ENCODE measurements at places on chromosomes 3 and 15.

GRCh38 chr15:53709821-53710220, 49.6 kb downstream of the WDR72 start:
- no peak for DNase-seq

DNA sequence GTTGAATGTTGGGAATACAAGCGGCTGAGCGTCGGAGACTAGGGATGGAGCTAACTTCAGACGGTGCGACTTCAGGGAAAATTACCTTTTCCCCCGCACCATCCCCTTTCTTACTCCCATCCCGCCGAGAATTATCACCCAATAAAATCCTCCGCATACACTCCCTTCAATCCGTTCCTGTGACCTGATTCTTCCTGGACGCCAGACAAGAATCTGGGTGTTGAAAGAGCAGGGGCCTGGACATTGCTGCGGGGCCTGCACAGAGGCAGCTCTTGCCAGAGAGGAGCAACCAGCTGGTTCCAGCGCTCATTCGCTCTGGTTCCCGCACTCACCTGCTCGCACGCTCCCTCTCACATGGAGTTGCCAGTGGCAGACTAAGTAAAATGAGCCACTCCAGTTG, 241.9 kb downstream of the ALCAM start:
- DNase-seq: no peak

GRCh38 chr3:10459954-10460754, 45.2 kb downstream of the ATP2B2 start:
- no peak for DNase-seq

GRCh38 chr3:134132961-134133360, 103.2 kb upstream of the SLCO2A1 start:
- no peak for DNase-seq

DNA sequence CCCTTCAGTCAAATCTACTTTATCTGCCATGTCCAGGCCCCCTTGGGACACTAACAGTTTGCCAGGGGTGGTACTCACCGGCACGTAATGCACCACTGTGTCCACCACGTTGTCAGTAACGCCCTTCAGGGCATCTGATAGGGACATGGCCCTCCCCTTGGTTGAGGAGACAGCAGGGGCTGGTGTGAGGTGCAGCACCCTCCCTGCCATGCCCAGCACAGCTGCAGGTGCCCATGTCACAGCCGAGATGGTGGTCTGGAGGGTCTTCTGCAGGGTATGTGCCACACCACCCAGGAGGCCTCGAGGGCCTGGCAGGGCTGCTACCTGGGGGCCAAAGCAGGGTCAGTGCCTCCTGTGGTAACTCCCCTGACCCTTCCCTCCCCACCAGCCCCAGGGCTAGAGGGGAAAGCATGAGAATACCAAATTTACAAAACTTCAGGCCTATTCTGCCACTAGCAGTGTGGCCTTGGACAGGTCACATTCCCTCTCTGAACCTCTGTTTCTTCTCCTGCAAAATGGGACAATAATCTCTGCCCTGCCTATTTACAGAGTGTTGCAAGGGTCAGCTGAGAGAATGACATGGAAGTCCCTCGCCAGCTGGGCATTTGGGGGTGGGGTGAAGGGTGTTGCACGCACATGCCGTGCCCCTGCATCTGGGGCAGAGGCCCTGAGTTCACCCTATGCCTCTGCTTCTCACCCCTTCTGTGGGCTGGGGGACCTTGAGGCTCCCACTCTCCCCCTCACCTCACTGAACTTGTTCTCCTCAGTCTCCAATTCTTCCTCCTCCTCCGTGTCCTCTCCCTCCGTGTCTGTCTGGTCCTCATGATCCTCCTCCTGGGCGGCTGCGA, 11.8 kb upstream of the KIF7 start:
- no peak for DNase-seq

DNA sequence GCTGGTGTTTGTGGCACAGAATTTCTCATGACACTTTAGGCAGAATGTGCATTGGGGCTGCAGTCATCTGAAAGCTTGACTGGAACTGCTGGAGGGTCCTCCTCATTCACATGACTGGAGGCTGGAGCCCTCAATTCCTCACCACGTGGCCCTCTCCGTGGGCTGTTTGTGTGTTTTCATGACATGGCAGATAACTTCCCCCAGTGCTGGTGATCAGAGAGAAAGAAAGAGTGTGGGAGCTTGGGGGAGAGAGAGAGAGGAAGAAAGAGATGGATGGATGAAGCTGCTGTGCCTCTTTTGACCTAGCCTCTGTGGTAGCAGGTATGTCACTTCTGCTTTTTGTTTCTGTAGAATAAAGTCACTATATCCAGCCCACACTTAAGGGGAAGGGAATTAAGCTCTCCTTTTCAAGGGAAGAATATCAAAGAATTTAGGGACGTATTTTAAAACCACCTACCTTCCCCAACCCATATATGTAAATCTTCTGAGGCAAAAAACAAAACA, 169.6 kb upstream of the IL12A start:
- no peak for DNase-seq

GRCh38 chr15:88231909-88232644, 24.5 kb downstream of the NTRK3 start:
- no peak for DNase-seq

- no peak for DNase-seq
Observed at GRCh38 chr3:71805199-71805598, 20.3 kb upstream of the PROK2 start.

- no peak for DNase-seq
Observed at GRCh38 chr3:99808163-99808794, 9.4 kb upstream of the CMSS1 start.

- DNase-seq: no peak
Observed at GRCh38 chr3:177887475-177887874, 648.8 kb upstream of the KCNMB2 start.

DNA sequence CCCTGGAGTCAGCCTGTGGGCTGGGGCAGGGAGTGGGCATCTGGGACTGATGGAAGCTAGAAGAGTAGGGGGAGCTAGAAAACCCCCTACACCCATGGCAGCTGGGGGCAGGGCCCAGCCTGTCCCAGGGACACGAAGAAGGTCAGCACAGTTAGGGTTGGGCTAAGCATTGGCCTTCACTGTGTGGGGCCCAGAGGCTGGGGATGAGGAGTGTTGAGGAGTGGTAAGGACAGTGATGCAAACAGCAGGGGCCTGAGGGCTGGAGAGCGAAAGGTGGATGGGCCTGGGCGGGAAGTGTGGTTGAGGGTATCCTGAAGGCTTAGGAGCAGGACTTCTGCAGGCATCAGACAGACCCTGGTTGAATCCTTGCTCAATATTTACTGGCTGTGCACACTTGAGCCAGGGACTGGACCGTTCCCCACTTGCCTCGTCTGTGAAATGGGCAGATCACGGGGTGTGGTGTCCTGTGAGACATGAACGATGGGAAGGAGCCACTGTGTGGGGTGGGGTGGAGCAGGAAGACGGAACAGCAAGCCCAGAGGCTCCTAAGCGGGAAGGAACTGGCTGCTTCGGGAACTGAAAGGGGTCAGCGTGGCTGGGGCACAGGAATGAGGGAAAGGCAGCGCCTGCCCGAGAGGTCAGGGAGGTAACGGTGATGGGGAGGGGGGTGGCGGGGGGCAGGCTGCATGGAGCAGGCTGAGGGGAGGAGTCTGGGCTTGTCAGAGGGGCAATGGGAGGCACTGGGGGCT, 7.3 kb downstream of the PRKCD start:
- DNase-seq: no peak

DNA sequence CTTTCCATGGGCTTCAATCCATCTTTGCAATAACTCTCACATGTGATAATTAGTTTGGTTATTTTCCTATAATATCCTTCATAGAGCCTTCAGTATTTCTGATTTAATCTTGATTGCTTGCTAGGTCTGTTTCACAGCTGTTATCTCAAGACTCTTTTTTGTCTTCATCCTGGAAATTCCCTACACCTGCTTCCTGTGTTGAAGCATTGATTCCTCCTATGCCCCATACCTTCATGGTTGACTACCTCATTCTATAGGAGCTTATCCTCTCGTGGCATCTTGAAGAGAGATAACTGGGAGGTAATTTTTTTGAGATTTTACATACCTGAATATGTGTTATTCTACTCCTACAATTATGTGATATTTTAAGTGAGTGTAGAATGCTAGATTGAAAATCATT, 26.7 kb downstream of the PIK3CA start:
- no peak for DNase-seq

DNA sequence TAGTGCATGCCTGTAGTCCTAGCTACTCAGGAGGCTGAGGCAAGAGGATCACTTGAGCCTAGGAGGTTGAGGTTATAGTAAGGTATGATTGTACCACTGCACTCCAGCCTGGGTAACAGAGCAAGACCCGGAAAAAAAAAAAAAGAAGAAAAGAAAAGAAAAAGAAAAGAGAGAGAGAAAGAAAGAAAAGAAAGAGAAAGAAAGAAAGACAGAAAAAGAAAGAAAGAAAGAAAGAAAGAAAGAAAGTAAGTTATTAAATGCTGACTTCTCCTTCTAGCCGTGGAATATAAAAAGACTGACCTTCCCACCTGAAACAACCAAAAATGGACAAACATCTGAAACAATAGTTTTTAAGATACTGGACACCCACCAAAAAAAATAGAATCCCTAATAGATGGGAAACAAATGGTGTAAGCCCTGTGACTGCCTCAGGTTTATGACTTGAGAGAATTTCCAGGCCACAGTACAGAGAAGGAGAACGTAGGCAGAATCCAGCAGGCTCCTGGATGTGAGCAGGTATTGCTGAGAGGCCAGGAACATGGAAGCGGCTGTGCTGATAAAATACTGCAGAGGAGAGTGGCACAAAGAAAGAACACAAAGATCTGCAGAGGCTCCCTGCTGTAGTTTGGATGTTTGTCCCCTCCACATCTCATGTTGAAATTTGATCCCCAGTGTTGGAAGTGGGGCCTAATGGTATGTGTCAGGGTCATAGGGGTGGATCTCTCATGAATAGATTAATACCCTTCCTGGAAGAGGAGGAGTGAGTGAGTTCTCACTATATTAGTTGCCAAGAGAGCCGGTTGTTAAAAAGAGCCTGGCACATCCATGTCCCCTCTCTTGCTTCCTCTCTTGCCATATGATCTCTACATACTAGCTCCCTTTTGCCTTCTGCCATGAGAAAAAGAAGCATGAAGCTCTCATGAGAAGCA, 41.8 kb upstream of the PRSS50 start:
- no peak for DNase-seq

GRCh38 chr3:20406611-20407011, 220.6 kb upstream of the SGO1 start:
- DNase-seq: no peak

DNA sequence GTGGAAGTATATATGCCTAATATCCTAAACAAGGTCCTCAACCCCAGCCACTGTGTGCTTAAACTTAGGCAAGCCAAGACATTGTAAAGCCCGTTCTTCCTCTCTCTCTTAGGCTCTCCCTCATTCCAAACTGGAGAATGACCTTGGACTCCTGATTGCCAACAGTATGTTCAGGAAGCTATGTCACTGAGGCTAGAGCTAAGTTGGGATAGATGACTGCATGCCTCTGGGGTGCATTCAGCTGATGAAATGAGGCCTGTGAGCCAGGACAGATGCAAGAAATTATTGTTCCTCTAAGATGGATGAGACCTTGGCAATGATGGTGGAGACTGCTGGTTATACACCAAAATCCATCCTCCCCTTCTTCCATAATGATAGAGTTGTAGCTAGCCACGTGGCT, 27.9 kb upstream of the TBC1D21 start:
- no peak for DNase-seq

DNA sequence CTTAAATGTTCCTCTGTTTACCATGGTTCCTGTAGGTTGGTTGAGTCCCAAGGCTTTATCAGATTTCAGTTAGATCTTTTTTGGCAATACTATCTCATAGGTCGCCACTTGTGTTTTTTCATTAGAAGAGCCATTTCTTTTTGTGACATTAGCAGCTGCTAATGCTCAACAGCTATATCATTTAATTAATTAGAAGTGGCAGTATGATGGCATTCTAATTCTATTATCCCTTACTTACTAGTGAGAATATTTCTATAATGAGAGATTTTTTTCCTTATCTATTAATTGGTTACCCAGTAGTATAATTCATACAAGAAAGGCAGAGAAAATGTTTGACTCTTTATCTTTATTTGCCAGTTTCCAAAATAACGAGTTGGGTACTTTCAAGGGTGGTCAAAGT, 25.2 kb downstream of the FRMD4B start:
- no peak for DNase-seq

DNA sequence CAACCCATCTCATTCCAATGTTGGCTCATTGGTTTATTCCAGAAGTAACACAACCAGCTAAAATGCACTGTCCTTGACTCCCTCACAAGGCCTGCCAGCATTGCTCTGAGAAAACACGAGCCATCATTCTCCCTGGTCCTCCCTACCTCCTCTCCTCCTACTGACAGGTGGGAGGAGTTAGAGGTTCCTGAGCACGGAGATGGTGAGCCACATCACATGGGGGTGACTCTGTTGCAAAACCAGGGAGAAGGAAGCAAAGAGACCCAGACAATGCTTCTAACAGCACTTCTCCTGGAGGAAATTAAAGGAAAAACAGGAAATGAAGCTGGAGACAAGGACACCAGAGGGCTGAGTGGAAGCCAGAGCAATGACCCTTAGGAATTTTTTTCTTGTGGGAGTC, 667.4 kb downstream of the NTRK3 start:
- DNase-seq: no peak

DNA sequence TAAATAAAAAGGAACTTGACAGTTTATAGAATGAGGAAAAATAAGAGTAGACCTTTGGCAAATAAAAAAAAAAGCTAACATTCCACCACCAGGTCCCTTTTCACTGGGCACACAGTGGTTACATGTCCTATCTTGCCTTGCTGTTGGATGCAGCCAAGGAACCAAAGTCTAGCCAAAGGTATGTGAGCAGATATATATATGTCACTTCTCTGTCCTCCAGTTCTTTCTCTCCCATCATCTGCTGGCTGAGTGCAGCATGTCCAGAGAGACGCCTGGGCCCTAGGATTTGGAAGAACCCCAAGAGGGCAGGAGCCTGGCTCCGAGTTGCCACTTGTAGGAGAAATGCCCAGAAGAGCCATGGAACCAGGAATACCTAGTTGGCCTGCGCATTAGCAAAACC, 104.7 kb downstream of the SERPINI1 start:
- DNase-seq: no peak

DNA sequence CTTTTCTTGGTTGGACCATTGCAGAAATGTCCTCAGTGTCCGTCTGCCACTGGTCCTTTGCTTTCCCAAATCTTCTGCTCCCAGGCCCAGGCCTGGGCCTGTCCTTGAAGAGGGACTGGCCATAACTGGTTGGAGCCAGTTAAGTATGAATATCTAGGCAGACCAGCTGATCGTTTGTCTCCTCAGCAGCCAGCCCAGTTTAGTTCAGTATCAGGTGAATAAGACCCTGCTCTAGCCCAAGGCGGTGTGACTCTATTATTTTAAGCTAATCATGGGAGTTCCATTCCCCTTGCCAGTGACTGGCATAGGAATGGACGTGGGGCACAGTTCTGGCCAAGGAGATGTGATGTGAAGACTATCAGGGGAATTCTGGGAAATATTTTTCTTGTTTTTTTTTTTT, 73.9 kb upstream of the RASGRF1 start:
- no peak for DNase-seq

GRCh38 chr15:63246691-63247469, 30.5 kb upstream of the APH1B start:
- DNase-seq: no peak

DNA sequence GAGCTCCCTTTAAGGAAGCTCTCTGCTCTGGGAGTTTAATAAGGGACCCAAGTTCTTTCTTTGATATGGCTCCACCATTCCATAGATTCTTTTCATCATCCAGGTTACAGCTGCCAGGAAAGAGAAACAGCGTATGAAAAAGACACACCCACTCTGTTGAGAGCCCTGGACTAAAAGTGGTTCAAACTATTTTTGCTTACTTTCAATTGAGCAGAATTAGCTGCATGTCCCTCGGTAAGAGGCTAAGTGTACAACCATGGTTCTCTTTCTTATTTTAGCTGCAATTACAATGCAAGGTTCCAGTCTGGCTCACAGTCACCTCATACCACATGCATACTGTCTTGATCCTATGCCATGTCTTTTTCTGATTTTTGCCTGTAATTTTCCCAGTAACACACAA, 1288.3 kb downstream of the NSUN3 start:
- DNase-seq: no peak
